NCI-H345 (cell line): ENCODE measurements at places on chromosomes 6 and 20.

- DNase-seq: no peak
These were observed 1.9 kb downstream of the CITED2 start for GRCh38 chr6:139372326-139373153.

DNA sequence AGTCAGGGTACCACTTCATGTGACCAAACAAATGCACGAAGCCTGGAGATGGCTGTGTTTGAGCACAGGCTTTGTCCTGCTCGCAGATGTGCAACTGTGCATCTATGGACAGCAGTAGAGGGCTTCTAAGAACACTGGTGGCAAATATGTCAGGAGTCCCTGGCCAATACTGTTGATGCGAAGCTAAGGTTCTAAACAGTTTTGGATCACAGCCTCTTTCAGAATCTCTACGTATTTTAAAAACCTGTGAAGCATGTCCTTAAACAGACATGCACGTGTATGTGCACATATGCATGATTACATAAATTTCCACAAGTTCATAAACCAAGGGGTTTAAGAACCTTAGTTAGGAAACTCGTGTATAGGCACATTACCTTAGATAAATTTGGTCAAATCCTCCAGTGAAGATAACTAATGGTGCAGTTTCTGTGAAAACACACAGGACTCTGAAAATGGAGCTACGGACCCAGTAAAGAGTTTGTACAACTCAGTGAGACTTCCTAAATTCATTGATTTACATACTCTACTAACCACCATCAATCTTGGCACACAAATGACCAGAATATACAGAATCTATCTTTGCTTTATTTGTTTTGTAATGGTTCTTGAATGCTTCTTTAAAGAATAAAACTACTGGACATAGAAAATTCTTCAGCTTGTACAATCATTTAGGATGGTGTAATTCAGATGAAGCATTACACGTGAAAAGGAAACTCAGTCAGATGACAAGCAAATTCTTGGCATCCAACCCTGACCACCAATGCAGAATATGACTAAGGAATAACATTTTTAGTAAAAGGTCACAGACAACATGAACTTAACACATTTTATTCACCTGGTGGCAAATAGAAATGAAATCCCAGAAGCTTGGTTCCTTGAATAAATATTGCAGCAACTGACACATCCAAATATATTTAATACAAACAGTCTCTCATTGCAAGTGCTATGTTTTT lies 27.4 kb downstream of the KCNQ5 start:
- no peak for DNase-seq

DNA sequence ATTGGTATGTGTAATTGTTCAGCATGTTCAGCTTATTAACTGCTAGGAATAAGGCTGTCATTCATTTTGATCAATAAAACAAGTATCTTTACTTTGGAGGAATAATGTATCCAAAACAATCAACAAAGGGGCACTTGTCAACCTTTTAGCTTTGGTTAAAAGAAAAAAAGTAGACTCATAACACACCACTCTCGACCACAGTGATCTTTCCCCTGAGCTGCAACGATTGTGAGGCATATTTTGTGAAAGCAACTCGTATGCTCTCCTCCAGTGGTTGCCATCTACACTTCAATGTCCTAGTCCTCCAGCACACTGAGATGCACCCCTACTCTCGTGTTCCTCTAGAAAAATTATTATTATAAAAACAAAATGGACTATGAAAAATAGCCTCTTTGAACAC lies 60.1 kb upstream of the PDE7B start:
- no peak for DNase-seq

DNA sequence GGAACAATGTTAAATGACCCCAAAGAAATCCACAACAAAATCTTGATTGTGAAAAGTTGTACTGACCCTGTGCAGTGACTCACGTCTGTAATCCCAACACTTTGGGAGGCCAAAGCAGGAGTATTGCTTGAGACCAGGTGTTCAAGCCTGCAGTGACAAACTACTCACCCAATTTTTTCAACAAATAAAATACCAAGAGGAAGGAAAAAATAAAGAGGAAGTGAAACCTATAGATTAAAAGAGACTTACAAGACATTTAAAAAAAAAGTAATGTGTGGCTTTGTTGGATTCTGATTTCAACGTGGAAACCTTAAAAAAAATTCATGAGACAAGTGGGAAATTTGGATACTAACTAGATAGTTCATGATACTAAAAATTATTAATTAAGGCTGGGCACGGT lies 31.9 kb downstream of the GINS1 start:
- no peak for DNase-seq

DNA sequence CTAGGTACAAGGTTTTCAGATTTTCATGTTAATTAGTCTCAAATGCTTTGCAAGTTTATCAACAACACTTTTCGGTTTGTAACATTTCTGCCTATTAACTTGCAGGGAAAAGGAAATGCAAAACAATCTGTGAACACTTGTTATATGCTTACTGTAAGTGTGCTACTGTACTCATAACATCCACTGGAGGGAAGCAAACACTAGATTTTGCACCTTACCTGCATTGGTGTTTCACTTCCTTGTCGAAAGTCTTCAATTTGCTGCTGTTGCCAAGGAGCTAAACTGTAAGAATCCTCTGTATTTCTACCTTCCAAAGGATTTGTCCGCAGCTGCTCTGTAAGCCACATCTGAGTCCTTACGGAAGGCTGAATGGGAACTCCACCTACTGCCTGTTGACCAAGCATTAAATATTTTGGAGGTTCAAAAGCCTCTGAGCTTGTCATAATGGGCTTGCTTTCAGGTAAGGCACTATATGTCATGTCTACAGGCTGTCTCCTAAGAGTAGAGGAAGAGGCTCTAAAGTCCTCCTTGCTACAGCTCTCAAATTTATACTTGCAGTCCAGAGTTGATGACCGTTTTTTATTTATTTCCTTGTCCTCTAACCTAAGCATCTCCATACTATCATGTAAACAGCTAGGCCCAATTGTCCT lies 17.3 kb downstream of the PLN start:
- peak; percentile 53 for DNase-seq

GRCh38 chr6:124887872-124888580 lies 74.2 kb upstream of the RNF217 start:
- DNase-seq: no peak

- no peak for DNase-seq
These were observed 88.1 kb downstream of the AKAP7 start for GRCh38 chr6:131223416-131223815.

DNA sequence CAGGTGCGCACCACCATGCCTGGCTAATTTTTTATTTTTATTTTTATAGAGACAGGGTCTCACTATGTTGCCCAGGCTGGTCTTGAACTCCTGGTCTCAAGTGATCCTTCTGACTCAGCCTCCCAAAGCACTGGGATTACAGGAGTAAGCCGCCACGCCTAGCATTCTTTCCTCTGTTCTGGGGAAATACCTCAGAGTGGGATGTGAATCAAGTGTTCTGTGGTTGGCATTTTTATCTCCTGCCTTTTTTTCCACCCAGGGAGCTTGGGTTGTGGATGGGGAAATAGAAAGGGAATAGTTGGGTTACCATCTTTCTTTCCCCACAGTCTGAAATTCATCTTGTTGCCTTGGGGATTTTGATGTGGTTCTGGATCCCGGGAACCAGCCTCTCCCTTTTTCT lies 24.1 kb downstream of the TFAP2C start:
- DNase-seq: no peak

DNA sequence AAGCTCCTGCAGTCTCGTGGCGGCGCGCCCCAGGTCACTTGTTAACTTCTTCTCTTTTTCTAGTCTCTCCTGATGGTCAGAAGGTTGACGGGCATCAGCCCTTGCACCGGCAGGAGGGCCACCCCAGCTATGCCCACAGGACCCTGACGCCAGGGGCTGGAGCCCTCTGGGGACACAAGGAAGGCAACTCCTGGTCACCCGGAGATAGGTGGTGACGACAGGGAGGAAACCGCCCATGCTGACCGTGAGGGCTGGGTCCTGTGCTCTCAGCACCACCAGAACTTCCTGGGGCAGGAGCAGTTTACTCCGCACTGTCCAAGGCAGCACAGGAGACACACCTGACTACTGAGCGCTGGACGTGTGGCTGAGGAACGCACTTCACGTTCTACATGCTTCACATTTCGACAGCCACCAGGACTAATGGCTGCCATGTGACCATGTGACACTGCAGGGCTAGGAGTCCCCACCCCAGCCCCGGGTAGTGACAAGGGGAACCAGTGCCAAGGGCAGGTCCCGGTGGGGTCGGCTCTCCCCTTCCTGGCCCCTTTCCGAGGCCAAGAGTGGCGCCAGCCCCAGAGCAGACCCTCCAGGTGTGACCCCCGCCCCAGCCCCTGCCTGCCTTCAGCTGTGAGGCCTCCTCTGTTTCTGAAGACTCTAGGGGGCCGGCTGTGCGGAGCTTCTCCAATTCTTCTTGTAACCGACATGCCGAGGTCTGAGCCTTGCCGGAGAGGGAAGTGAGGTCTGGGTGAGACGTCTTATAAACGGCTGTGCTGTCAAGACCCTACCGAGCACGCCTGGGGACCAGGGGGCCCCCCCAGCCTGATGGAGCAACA lies 45.2 kb downstream of the DSTN start:
- no peak for DNase-seq

DNA sequence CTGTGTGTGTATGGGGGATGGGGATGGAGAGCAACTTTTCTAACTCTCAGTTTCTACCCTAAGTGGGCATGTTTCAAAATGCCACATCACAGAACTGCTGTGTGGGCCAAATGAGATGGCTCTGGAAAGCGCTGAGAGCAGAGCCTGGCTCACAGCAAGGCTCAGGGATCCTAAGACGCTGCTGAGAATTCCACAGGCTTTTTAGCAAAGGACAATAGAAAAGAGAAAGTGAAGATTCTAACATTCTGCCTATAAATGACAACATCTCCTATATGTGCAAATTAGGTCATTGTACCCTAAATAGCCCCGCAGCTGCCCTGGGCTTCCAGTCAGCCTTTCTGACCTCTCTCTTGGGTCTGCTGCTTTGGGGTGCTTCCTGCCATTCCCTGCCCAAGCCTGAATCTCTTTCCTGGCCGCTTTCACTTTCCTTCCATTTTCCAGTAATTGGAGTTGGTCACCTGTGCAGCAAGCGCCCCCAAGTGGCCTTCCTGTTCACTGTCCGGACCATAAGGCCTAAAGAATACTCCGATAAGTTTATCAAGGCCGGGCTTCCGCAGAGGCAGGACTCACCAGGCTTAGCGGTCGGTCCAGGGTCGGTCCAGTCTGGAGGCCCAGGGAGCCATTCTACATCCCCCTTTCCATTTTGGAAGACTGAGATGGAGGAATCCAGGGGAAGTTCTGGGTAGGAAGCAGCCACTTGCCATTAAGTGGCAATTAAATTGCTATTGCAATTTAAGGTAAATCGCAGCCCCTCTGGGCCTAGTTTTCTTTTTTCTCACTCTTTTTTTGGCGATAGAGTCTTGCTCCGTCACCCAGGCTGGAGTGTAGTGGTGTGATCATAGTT lies 6.7 kb upstream of the DDR1 start:
- peak; percentile 88 for DNase-seq

DNA sequence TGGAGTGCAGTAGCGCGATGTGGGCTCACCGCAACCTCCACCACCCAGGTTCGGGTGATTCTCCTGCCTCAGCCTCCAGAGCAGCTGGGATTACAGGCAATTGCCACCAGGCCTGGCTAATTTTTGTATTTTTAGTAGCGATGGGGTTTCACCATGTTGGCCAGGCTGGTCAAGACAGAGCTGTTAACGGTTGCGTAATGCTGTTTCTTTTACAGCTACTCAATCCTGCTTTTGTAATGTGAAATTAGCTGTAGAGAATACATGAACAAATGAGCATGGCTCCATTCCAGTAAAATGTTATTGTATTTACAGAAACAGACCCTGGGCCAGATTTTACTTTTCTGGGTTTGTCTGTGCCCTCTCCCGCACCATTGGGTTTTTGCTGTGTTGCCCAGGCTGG lies 1.9 kb downstream of the PNLDC1 start:
- DNase-seq: no peak

DNA sequence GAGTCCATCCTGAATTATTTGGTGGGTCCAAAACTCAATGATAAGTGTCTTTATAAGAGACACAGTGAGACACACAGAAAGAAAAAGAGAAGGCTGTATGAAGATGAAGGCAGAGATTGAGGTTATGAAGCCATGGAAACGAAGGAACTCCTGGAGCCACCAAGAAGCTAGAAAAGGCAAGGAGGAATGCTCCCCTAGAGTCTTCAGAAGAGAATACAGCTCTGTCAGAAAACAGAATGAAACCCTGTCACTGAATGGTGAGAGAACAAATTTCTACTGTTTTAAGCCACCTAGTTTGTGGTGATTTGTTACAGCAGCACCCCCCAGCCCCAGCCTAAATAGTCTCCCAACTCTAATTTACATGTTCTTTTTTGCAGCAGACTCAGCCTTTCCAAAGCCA lies 635.1 kb downstream of the EPHA7 start:
- no peak for DNase-seq

DNA sequence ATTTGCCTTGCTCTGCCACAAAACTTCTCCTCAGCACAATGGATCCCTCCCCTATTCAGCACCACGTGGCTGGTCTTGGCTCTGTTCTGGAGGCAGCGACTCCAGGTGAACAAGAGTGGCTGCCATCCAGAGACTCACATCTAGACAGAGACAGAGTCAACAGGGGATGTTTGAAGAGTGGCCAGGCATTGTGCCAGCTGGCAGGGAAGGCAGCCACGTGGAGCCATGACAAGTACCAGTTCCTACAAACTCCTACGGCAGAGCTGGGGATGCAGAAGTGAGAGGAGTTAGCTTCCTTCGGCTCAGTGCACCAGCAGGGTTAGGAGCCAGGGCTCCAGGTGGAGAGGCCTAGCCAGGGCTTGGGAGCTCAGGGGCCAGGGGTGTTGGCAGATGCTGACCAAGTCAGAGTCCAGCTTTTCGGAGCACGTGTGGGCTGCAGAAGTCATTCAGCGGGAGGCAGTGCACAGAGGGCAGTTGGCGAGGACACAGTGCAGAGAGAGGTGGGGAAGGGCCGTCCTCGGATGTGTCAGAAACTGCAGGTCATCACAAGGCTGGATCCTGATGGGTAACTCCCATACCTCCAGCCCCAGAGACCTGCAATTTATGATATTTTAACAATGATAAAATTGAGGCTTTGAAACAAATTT lies 171.7 kb upstream of the PDE10A start:
- DNase-seq: peak; percentile 57

GRCh38 chr6:15374119-15374518 lies 128.2 kb downstream of the JARID2 start:
- no peak for DNase-seq

GRCh38 chr6:154347981-154348380 lies 8.6 kb downstream of the IPCEF1 start:
- DNase-seq: no peak

DNA sequence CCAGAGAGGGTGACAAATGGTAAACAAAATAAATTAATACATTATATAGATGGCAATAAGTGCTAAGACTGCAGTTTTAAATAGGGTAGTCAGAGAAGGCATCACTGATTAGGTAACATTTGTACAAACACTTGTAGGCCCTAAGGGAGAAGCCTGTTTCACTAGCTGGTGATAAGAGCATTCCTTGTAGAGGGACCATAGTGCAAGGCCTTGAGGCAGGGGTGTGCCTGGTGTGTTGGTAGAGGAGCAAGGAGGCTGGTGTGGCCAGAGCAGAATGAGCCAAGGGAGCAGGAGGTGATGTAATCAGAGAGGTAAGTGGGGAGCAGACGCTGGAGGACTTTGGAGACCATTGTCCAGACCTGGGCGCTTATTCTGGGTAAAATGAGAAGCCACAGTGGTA lies 70.7 kb downstream of the ANKRD6 start:
- no peak for DNase-seq
